Immature natural killer cell (primary cell): ENCODE measurements at places on chromosomes 12 and 14. TPM values are rescaled to one million over a fixed set of nuclear protein-coding genes. Genes with fewer than 3 reads are reported as not detected.

DNA sequence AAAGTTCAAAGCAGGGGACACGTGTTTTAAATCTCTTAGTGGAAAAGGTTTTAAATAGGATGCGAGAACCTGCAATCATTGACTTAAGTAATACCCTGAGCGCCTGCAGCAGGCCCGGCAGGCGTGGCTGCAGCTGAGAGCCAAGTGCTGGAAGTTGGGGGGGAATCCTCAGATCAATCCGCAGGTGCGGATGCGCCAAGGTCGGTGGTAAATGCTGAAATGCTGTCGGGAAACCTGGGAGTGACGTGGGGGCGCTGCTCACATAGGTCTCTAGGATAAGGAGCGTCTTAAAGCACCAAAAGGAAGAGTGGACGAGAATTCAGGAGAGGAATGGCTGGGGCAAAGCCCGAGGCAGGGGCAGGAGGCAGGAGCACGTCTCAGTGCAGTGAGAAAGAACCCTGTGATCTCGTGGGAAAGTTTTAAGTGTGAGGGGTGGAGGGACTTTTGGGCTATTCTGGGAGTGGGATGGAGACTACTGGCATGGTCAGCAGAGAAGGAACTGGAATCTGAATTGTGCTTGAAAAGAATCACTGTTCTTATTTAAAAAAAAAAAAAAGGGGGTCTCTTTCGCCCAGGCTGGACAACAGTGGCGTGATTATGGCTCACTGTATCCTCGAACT lies 883 bp upstream of the CDCA4 start:
- DNase-seq, result no peak

GRCh38 chr12:116881325-116881876 lies at the start of gene HRK:
Gene HRK (minus strand): TSS chr12:116881441. CDS start chr12:116881307, 134 bp downstream.
- no peak for DNase-seq

DNA sequence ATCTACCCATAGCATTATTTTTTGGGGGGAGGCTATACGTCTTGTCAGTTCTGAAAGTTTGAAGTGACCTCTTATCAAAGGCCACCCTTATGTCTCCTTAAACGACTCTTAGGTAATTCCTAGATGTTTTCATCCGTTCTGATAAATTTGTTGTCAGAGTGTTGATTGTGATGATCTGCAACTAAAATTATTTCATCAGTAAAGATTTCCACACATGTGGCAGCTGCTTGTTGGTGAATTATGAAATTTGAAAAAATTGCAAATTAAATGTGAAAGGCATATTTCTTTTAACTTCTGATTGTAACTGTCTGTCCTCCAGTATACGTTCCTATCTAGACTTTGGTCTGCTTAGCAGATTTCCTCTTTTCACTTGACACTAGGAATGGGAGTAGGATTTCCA lies 1.4 kb downstream of the ADIPOR2 start:
- no peak for DNase-seq

DNA sequence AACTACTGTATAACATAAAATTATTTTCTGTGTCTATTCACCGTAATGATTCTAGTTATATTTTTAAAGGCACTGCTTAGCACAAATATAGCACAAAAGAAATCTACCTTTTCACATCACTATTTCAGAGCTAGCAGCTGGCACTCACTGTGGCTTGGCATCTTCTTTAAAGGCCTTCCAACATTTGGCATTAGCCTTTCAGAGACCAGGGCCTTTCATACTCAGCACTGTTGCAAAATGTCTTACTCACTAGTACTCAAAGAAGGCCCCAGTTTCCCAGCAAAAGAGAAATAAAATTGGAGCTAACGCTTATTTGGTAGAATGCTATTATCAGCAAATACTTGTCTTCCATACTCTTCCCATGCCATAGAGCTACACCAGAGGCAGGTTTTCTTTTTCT lies 238.4 kb downstream of the MED13L start:
- no peak for DNase-seq

- DNase-seq, result no peak
Measured at GRCh38 chr12:26297396-26298070, 102.2 kb downstream of the SSPN start.

- no peak for DNase-seq
Measured at GRCh38 chr14:85534458-85535293, 4.7 kb downstream of the FLRT2 start.

CAPS2 gene
- 6.2 TPM for polyA plus RNA-seq

BMAL2 gene
- not detected for polyA plus RNA-seq

- no peak for DNase-seq
Measured at GRCh38 chr12:95603351-95604145, 52.3 kb upstream of the USP44 start.

DNA sequence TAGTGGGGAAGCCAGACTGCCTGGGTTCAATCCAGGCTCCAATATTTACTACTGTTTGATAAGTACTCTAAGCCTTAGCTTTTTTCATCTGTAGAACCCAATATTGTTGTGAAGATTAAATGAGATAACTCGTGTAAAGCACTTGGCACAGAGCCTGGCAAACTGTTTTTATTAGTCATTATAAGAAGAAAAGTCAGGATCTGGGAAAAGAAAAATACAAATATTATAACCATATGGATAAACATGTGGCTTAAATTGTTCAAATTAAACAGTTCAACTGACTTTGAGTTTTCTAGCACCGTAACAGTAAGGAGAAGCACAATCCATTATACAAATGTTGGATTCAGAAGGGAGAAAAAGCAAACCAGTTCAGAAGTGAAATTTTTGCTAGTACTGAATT lies 22.0 kb upstream of the CDK17 start:
- no peak for DNase-seq

- no peak for DNase-seq
Measured at GRCh38 chr14:100834794-100835547, 9.1 kb downstream of the MEG3 start.
